ENCODE measurements at places on chromosomes 5 and 9. TPM values are rescaled to one million over a fixed set of nuclear protein-coding genes. Genes with fewer than 3 reads are reported as not detected.
A peak's percentile ranks its signal among the peaks of the same experiment; 100 is the strongest.

- no peaks in the 10 kb centered on the region for H3K27me3 ChIP-seq
- H3K4me3 ChIP-seq = no peak overlapping the region
- H3K27ac ChIP-seq = no peak overlapping the region
- H3K4me1 ChIP-seq = no peaks in the 10 kb centered on the region
These were observed 69.6 kb downstream of the PDE8B start for GRCh38 chr5:77280036-77280435.

DNA sequence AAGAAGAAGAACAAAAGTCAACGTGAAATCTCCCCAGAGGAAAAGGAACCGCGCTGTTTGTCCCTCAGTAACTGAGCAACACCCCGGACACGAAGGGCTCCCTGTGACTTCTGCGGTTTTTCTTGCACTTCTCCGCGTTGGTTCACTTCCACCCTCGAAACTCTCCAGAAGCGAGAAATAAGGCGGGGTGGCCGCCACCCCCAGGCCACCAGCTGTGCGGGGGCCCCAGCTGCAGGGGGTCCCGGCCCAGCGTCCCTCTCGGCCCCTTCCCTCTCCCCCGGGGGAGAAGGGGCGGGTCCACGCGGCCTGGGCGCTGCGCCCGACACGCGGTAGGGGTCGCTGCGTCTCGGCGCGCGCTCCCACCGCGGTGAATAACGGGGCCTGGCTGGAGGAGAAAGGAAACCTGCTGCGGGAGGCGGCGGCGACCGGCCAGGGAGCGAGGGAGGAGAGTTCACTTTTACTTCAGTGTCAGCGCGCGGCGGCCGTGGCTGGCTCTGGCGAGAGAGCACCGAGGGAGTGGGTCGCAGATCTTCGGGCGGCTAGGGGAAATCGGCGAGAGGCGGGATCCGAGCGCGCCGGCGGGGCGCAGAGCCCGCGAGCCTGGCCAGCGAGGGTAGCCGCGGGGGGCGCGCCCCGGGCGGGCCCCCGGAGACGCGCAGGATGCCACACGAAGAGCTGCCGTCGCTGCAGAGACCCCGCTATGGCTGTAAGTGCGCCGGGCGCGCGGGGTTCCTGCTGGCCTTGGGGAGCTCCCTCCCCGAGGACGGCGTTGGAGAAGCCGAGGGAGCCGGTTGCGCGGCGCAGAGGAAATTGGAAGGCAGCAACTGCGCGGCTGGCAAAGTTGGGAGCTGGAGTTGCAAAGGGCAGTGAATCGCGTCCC is at the start of gene IQGAP2:
Gene IQGAP2, plus strand, starts transcription at position 400 of the 880 bp plus-strand sequence. Its CDS starts 261 bp downstream, at position 661.
- peak within 1 kb of the TSS; percentile 97 for H3K27ac ChIP-seq
- no peaks in the 10 kb centered on the region for H3K4me1 ChIP-seq
- DNase-seq = peak; percentile 77
- no peaks in the 10 kb centered on the region for H3K36me3 ChIP-seq
- H3K4me3 ChIP-seq = peak within 1 kb of the TSS; percentile 90

- H3K4me3 ChIP-seq = no peak within 1 kb of the TSS
- peak; percentile 73 for DNase-seq
- H3K4me1 ChIP-seq = no peaks in the 10 kb centered on the region
- no peaks in the 10 kb centered on the region for H3K36me3 ChIP-seq
These were observed at the start of gene GHR for GRCh38 chr5:42423285-42424165. GHR (plus strand) TSS chr5:42423439; CDS start chr5:42565875, 142,436 bp downstream.

- no peaks in the 10 kb centered on the region for H3K36me3 ChIP-seq
- no peak overlapping the region for H3K4me3 ChIP-seq
- peaks cover 46% of the 10 kb centered on the region for H3K27me3 ChIP-seq
- H3K27ac ChIP-seq = no peak overlapping the region
- DNase-seq = no peak
- no peaks in the 10 kb centered on the region for H3K4me1 ChIP-seq
These were observed 105.4 kb upstream of the SPOCK1 start for GRCh38 chr5:137604348-137605095.

- no peak for DNase-seq
- no peaks in the 10 kb centered on the region for H3K27me3 ChIP-seq
- no peak overlapping the region for H3K27ac ChIP-seq
- H3K4me3 ChIP-seq = no peak overlapping the region
- H3K4me1 ChIP-seq = peaks cover 22% of the 10 kb centered on the region
- H3K36me3 ChIP-seq = no peaks in the 10 kb centered on the region
These were observed 7.2 kb upstream of the SNX30 start for GRCh38 chr9:112743216-112743836.

- peaks cover 15% of the 10 kb centered on the region for H3K4me1 ChIP-seq
- no peak for DNase-seq
- no peaks in the 10 kb centered on the region for H3K36me3 ChIP-seq
- no peak overlapping the region for H3K4me3 ChIP-seq
These were observed 2.9 kb upstream of the LURAP1L start for GRCh38 chr9:12771891-12772290.

CLTA gene
- total RNA-seq = 224 TPM

GRCh38 chr5:137341831-137342230 is 157.3 kb downstream of the SPOCK1 start:
- H3K4me1 ChIP-seq = peaks cover 39% of the 10 kb centered on the region
- no peak overlapping the region for H3K4me3 ChIP-seq
- no peaks in the 10 kb centered on the region for H3K27me3 ChIP-seq
- DNase-seq = no peak

BTNL3 gene
- not detected for total RNA-seq

Data from neural crest cell (in vitro differentiated cells).